T follicular helper cell (primary cell): ENCODE measurements at places on chromosomes 12 and 14.

GRCh38 chr12:39986674-39987073 lies 119.2 kb downstream of the SLC2A13 start:
- no peak for DNase-seq

GRCh38 chr12:12275874-12276273 lies 9.0 kb upstream of the LRP6 start:
- DNase-seq = no peak

DNA sequence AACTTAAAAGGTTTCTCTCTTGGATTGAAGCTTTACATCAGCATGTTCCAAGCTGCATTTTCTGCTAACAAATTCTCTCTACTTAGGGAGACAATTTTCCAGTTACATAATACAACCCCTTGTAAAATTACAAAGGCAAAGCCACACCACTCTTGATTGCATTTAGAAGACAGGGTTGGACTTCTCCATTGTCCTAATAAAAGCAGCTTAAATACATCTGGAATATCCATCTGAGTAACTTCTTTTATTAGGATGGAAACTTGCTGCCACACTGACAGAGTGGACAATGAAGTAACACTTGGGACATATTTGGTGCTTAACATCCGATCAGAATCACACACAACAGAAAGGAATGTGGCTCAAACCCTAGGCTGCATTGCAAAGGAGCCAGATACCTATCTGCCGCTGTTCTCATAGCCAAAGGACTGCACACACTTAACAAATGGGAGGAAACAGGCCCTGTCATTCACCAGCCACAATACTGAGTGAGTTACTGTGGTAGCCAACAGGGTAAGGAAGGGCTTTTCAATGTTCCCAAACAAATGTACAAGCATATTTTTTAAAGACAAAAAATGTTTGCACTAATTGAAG lies 157.2 kb downstream of the PAX9 start:
- no peak for DNase-seq

DNA sequence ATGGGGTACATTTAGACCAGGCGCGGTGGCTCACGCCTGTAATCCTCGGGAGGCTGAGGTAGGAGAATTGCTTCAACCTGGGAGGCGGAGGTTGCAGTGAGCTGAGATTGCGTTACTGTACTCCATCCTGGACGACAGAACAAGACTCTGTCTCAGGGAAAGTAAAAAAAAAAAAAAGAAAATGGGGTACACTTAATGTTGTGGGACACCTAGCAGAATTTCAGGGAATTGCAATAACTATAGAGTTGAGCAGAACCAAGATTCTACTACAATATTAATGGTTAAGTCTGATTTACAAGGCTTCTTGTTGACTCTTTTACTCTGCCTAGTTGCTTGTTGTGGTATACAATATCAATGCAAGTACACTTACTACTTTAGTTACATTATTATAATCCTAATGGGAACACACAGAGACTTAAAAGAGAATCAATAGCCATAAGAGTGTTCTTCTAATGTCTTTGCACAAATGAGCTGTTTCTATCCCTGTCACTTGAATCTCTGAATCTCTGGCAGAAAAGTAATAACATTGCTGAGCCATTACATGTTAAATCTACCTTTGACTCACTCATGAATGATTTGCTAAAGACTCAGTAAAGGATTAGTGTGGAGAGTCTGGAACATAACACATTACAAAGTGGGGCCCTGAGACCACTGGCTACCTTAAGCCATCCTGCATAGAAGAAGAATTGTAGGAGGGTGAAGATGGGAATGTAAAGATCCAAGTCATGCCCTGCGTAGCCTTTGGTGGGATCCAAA lies 22.7 kb downstream of the BEST3 start:
- no peak for DNase-seq

DNA sequence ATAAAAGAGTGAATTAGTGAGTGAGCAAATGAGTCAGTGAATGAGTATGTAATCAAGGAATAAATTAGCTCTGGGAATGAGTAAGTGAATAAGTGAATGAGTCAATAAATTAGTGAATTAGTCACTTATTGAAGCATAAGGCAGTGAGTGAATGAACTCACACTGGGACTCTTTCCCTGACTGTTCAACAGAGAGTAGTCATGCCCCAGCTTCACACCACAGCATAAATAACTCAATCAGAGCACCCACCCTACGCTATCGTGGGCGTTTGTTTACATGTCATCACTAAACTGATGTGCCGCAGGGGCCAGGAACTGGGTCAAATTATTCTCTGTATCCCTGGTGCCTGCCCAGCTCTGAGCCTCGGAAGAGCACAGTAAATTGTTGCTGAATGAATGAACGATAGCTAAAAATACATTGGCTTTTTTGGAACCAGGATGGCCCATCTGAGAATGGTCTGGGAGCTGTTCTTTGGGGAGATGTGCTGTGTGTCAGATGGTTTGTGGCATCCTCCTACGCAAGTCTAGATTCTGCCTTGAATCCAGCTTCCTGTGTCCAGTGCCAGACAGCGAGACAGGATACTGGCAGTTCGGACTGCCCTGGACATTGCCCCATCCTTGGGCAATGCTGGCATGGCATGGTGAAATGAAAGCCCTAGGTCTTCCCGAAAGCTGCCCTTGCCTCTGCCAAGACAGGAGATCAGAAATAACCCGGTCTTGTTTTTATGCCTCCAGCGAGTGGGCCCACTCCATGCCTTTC lies 98.0 kb upstream of the RTL1 start:
- no peak for DNase-seq

DNA sequence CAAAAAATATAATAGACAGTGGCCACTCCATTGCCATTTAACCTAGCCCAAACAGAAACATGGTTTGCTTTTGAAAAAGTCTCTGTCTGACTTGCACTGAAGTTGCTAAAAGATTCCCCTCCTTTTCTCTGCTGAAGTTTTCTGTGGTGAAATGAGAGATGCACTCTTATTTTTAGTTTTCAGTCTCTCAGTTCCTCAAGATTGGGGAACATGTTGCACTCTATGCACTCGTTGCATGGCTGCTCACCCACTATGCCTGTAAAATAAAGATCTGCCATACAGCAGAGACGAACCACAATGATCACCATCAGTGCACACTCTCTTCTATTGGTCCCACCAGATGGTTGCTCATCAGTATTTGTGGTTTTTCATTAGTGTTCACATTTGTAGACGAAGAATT lies 13.1 kb upstream of the DAAM1 start:
- no peak for DNase-seq

DNA sequence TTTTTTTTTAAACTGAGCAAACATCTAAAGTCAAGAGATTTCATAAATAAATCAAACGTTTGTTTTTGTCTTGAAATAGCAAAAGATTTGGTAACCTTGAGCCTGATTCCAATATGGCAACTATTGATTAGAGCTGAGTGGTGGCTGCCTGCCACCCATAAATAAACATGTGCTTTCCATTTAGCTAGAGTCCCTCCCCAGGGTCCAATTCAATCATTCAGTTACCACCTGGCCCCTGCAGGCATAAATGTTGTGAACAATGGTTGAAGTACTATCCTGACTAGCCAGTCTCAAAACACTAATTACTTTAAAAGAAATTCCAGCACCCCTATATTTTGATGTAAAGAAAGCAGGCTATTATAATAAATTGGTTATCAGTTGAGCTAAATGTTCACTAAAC lies 129.7 kb upstream of the GRIP1 start:
- DNase-seq = no peak

GRCh38 chr14:31164115-31164514 lies 43.5 kb downstream of the HECTD1 start:
- no peak for DNase-seq

DNA sequence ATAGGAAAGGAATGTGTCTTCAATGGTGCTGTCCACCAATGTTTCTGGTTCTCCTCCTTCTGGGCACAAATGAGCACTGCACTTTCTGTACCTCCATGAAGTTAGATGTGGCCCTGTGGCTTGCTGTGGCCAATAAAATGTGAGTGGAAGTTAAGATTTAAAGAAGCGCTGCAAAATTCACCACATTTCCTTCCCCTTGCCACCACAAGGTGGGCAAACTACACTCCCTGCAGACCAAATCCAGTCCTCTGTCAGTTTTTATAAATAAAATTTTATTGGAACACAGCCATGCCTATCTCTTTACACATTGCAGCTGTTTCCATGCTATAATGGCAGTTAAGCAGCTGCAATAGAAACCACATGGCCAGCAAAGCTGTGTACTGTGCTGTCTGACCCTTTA lies 141.4 kb upstream of the TMPO start:
- no peak for DNase-seq

DNA sequence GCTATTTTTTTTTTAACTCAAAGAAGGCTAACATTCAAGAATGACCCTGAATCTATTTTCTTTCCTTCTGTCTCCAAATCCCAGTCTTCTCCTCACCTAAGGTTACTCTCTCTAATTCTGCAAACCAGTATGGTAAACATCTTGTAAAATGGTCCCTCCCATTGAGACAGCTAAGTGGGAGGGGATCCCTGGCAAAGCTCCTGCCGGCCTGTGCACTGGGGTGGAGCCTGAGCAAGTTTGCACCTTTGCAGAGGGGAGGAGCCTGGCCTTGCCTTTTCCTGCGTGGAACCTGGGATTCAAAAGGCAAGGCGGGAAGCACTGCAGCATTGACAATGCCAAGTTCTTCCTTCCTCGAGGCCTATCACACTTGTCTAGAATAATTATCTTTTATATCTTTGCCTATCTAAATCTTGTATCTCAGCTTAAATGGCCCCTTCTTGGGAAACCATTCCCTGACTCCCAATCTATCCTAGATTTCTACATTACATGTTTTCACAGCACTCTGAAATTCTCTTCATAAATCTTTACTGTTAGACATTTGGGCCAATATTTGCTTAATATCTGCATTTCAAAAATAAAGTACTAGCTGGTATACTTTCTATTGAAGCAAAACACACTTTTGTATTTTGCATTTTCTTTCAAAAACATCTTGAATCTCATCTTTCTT lies 83.0 kb downstream of the EPS8 start:
- DNase-seq = no peak

GRCh38 chr12:115149685-115150378 lies 465.9 kb upstream of the TBX3 start:
- DNase-seq = no peak

DNA sequence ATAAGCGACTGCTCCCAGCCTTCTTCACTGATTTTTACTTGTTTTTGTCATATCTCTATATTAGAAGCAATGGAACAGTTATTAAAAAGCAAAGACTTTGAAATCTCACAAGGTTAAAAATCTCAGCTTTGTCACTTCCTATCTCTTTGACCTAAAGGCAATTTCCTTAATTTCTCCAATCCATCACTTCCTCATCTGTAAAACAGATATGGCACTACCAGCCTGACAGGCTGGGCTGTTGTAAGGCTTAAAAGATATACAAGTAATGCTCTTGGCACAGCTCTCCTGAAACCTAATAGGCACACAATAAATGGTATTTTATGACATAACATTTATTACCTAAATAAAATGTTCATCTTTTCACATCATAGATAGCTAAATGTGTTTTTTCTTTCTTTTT lies 25.6 kb downstream of the ATXN2 start:
- no peak for DNase-seq

GRCh38 chr14:100400115-100400514 lies 77.0 kb downstream of the SLC25A47 start:
- no peak for DNase-seq

DNA sequence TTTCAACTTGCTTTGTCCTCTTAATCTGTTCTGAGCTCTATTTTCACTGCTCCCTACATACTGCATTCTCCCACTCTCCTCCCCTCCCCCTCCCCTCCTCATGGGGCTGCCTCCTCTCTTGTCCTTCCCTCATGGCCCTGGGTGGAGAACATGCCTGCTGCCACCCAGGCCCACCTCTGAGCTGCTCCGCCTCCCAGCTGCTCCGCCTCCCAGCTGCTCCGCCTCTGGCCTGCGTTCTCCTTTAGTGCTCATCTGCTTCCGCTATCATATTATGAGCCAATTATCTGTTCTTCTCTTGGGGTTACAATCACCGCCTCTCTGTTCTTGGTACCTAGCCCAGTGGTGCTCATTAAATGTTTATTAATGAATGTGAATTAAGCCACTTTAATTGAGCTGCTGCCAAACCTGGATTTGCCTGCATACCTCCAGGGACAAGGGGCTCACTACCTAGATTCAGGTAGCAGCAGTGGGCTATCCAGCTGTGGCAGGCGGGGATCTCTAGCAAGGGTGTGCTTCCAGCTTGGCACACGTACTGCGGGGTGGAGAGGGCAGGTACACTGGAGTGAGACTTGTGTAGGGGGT lies 32.0 kb upstream of the FAM181A start:
- no peak for DNase-seq

GRCh38 chr12:89873745-89874144 lies 165.1 kb upstream of the ATP2B1 start:
- DNase-seq = no peak

DNA sequence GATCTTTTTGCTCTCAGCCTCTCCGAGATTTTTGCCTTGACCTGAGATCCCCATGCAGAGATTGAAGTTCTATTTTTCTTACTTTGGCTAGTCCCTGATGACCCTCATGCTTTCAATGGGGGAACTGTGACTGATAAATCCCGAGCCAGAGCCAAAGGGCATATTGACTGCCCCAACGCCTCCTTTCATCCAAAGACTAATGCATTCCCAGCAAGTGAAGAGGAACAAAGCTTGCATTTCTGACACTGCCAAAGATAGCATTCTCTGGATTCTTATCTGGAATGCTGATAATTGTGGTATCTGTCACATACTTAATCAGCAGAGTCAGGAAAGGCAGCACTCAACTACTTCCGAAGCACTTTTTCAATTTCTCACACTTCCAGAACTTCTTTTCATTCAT lies 152.3 kb upstream of the EGLN3 start:
- DNase-seq = no peak

- DNase-seq = no peak
Measured at GRCh38 chr12:26455936-26456574, 260.7 kb downstream of the SSPN start.

- DNase-seq = no peak
Measured at GRCh38 chr14:97620066-97620465, 822.9 kb downstream of the VRK1 start.

DNA sequence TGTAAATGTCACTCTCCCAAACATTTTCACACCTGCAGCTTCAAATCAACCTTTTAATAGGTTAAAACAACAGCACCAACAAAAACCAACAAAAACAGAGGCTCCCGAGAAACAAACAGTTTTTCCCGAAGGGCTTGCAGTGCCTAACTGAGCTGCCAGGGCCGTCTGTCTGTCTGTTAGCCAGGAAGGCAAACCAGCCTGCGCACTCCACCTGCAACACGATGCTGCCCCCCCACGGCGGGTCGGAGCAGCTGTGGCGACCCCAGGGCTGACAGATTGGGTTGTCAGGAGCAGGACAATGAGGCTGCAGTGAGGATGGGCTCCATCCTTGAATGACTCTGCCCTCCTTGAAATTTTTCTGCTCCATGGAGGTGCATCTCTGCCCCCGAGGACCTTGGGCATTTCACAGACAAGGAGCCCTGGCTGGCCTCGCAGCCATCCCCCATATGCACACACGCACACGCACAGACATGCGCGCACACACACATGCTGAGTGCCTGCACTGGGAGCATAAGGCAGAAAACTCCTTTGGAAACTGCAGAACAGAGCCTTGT lies 2.6 kb downstream of the RTL1 start:
- DNase-seq = no peak

DNA sequence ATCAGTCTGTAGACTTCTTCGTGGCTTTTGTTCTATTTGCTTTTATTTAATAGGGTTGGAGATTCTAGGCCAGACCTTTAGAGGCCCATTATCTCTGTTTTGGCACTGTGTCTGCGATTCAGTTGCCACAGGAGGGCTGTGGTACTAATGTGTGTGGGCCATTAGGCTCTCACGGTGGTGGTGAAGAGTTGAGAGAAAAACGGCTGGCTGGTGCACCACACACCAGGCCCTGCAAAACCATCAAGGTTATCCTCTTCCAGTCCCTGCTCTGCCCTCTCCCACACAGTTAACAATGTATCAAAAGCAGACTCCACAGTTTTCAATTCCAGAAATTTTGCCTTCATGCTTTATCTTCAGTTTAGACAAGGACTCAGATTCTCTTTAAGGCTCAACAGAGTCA lies 97.7 kb downstream of the MYF5 start:
- no peak for DNase-seq

- DNase-seq = no peak
Measured at GRCh38 chr12:78121969-78122610, 291.4 kb downstream of the NAV3 start.
